Stomach (tissue), 19 donors: ENCODE measurements at places on chromosomes 4 and X. TPM values are rescaled to one million over a fixed set of nuclear protein-coding genes. Genes with fewer than 3 reads are reported as not detected.

GRCh38 chrX:130125091-130125874 lies 15.0 kb upstream of the ELF4 start:
- peak; percentile 83 for DNase-seq

GRCh38 chr4:136156947-136157346 lies 1375.3 kb downstream of the PCDH18 start:
- DNase-seq, result no peak

The ATRX gene
- 215 TPM for total RNA-seq

The CLDN2 gene
- total RNA-seq, result 2.4 TPM

GRCh38 chr4:1246111-1246881 lies 2.6 kb downstream of the CTBP1 start:
- no peak for DNase-seq

The RBMX2 gene
- total RNA-seq, result 25.3 TPM

DNA sequence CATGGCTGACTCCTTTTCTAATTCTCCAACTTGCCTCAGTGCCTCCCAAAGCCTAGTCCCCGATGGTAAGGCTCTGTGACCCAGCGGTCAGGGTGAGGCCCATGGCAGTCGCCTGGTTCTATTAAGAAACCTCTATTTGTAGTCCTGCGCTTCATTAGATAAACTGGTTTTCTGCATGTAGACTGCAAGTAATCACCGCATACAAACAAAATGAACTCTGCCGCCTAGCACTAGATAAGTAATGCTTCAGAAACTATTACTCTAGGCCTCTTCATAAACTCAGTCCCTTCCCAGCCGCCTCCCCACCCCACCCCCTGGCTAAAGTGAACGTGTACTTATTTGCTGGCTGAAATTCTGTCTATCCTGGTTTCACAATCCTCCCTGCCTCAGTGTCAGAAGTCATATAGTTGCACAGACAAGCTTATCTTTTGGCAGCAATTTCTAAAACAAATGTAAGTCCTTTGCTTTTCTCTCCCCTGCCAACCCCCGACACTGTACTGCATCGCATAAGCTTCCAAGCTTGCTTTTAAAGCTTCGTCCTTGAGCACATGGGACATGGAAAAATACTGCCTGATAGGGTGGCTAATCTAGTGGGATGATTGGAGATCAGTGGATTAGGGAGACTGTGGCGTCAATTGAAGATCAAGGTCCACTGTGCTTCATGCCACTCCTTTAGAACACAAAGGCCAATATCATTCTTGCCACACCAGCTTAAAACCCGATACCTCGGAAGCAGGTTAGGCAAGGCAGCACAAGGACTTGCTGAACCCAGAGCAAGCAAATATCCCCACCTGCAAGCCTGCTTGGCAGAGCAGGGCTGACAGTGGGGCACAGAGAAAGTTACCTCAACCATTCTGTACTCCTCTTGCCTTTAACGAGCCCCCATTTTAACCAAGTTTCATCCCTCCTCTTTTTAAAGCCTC lies 125.8 kb downstream of the IRF2 start:
- peak; percentile 87 for DNase-seq

The SMIM10 gene
- total RNA-seq, result 2.4 TPM

The S100P gene
- total RNA-seq, result 3.1 TPM

The BEX3 gene
- 1.2 TPM for total RNA-seq

The PPEF1 gene
- not detected for total RNA-seq

DNA sequence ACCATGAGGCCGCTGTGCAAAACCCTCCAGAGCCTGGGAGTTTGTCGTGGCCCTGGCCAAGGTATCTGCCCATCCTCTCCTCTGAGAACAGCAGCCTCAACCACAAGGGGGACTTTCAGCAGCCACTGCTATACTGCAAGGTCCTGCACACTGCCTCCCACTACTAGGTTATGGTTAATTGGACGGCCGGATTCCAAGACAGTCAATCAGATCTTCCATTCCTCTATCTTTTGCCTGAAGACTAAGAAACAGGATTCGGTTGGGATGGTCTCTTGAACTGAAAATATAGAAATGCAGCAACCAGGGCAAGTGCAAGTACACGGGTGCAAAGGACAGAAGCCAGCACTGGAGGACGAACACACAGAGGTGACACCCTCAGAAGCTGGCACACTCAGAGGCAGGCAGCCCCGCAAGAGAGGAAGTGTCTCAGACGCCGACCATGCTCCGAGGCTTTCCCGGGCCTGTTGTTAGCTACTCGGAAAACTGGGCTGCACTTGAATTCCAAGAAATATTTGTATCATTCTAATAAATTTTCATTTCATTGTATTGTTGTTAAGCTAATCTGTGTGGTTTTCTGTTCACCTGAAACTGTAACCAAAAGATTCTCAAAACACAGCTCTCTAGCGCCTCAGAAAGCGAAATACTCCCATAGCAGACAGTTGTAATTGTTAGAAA lies 63.3 kb downstream of the AFAP1 start:
- no peak for DNase-seq

The UBA1 gene
- 66.8 TPM for total RNA-seq

DNA sequence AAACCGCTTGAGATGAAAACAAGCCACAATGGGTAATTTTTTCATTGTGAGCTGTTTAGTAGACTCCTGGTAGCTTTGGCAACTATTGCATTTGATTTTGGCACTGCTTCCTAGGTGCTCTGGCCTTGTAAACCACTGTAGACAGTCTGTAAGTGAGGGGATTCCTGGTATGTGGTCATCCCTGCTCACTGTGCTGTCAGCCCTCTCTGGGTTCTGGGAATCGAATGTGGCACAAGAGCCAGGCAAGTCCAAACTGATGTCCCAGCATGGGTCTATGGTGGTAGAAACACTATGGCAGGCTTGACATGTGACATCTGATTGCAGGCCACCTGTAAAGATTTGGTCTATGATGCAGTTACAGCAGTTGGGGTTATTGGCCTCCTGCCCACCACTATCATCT lies 2.5 kb downstream of the USP51 start:
- no peak for DNase-seq

The CFAP299 gene
- not detected for total RNA-seq

DNA sequence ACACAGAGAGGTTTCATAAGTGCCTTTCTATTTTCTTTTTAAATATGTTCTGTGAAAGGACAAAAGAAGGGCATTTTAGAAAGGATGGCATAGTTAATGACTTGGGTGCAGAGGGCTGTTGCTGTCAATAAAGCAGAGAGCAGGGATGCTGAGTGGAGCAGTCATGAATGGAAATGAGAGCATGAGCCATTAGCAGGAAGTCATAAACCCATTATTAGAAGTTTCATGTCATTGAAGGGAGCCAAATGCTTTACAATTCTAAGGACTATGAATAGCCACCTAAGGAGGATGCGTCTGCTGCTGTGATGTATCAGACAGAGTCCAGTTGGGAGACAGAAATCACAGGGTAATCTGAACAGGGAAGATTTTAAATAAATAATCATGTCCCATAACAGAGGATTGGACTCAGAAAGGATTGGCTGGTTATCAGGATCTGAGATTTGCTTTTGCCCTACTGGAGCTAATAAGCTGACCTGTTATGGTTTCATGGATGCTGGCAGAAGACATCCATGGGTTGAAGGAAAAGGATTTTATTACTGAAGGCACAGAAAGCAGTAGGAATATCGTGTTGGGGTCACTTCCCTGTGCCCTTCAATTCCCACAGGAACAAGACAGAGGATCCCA lies 47.5 kb upstream of the WDR19 start:
- DNase-seq, result peak; percentile 8

DNA sequence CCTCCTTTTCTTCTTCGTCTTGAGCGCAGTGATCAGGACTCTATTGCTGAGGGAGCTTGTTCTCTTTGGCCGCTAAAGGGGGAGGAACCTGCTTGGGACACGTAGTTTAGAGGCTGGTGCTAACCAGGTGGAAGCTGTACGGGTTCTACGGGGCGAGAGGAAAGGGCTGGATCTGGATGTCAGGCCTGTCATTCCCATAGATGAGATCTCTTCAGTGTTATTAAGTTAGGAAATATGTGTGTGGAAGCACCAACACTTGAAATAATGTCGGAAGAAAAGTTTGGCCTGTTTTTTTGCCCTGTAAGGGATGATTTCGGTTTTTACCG lies 643 bp downstream of the SRP72 start:
- DNase-seq, result peak; percentile 85

GRCh38 chrX:10450229-10450958 lies 170.0 kb downstream of the MID1 start:
- DNase-seq, result no peak

GRCh38 chrX:29926056-29926455 lies 289.3 kb upstream of the MAGEB2 start:
- no peak for DNase-seq

DNA sequence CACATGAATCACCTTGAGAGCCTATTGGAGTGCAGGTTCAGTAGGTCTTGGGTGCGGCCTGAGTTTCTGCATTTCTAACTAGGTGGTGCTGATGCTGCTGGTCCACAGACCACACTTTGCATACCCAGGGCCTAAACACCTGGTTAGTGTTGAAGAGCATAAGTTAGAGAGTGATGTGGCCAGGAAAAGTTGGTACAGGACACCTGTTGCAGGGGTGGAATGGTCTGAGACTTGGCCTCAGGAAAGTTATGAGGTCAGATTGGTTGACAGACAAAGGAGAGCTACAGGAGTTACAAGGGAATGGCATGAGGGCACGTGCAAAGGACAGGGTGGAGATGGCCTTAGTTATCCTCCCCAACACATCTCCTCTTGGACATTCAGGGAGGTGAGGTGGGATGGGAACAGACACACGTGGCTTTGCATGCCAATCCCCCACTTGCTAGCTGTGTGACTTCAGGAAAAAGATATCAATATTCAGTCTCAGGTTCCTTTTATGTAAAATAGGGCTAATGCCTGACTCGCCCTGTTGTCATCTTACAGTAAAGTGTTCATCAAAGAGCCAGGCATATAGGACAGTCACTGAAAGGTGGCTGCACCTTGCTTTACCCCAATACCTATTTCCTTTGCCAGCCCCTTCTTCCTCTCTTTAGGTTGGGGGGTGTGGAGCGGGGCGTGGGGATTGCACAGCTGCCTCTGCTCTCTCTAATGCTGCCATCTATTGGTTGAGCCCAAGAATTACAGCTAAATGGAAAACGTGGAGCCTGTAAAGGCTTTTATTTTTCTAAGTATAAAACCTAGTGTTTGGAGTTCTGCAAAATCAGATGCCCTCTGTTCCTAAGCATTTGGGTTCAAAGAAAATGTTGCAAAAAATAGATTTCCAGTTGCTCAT lies 47.5 kb downstream of the ATG4A start:
- no peak for DNase-seq

DNA sequence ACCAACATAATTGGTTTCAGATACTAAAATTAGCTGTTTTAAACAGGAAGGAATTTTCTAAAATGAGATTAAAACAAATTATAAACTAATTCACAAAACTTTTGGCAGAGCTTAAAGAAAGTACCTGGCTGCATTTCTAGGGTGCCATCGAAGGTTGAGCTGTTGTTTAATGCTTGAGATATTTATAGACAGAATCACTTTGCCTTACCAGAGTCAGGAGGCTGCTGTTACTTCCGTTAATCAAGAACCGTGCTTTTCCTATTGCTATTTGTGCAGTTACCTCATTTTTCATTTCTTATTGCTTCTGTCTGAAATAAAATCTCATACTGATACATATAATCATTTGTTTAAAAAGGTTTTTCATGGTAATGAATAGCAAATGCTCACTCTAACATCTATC lies 242.9 kb downstream of the TECRL start:
- no peak for DNase-seq
